ENCODE measurements at places on chromosomes 5 and 9. TPM values are rescaled to one million over a fixed set of nuclear protein-coding genes. Genes with fewer than 3 reads are reported as not detected.

The TMC1 gene
- not detected for total RNA-seq

The ANXA1 gene
- total RNA-seq = 80.8 TPM

The RPS14 gene
- 2,830 TPM for total RNA-seq

The MEIKIN gene
- total RNA-seq = not detected

The COL23A1 gene
- 0.11 TPM for total RNA-seq

Measured in activated CD8-positive, alpha-beta memory T cell treated with anti-CD3 and anti-CD28 coated beads for 36 hours (primary cell).